ENCODE measurements at places on chromosomes 16 and 17.

DNA sequence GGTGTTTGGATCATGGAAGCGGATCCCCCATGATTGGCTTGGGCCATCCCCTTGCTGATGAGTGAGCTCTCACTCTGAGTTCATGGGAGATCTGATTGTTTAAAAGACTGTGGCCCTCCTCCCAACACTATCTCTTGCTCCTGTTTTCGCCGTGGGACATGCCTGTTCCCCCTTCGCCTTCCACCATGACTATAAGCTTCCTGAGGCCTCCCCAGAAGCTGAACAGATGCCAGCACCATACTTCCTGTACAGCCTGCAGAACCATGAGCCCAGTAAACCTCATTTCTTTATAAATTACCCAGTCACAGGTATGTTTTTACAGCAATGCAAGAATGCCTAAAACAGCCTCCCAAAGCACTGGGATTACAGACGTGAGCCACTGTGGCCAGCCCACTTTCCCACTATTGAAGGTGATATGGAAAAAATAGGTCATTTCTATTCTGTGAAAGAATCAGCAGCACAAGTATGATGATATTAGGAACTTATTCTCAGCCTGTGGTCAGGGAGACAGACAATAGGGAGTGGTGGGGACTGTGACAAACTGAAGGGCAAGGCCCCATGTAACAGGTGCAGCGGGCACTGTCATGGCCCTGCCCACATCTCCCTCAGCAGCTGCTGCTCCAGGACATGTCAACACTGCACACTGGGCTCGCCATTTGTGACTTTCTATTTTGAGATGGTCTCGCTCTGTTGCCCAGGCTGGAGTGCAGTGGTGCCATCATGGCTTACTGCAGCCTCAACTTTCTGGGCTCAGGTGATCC, 33.7 kb upstream of the LITAF start:
- DNase-seq: no peak

DNA sequence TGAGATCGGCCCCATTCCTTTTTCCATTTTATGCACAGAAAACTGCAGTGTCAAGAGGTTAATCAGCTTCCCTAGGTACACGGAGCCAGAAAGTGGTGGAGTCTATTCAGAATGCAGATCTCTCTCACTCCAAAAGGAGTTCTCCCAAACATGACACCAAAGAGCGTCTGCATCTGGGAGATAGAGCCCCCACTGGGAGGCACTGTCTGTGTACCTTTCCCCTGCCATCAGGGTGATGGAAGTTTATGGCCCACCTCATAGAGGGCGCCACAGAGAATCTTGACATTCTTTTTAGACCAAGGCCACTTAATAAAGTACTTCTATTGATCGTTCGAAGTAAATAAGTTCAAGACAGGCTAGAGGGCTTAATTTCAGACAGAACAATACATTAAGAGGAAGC, 493.7 kb upstream of the ERCC4 start:
- no peak for DNase-seq

DNA sequence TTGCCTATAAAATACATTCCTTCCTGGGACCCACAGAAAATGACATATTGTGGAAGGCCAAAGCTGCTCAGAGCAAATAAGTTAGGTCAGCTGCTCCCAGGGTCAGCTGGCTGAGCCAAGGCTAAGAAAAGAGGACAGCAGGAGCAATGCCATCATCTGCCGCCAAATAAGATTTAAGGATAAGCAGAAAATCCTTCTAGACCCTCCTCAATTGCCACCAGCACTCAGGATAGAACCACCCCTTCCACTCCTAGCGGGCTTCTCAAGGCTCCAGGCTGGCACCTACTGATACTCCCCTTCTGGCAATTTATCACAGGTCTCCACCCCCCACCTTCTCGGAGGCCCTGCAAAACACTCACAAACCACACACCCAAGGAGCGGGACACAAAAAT, 22.9 kb downstream of the MBTPS1 start:
- no peak for DNase-seq

DNA sequence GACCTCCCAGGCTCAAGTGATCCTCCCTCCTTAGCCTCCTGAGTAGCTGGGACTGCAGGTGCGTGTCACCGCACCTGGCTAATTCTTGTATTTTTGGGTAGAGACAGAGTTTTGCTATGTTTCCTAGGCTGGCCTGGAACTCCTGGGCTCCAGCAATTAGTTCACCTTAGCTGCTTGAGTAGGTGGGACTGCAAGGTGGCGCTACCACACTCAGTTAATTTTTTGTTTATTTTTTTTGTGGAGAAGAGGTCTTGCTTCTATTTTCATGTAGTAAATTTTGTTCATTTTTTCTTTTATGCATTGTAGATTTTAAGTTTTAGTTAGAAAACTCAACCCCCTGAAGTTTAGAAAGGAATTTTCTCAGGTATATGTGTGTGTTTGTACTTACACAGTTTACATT, 21.7 kb downstream of the RNF135 start:
- DNase-seq: no peak

DNA sequence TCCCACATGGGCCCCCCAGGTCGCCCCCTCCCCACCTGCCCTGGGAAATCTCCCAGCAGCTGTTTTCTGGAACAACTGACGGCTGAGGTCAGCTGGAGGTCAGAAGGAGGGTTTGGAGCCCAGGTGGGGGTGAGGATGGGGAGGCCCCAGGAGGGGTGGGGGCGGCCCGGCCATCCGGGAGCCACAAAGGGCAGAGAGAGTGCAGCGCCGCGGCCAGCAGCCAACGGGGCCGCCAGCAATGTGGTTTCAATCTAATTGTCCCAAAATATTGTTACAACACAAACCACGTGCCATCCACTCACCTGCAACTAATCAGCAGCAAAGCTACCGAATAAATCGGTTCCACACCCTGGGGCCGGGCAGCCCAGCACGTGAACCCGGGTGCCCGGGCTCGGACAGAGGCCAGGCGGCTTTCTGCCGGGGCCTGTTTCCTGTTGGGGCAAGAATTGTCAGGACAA, 28.3 kb upstream of the SLC38A10 start:
- DNase-seq: no peak

GRCh38 chr17:3983606-3984484, 19.6 kb upstream of the ATP2A3 start:
- DNase-seq: no peak

- DNase-seq: no peak
These were observed 38.6 kb upstream of the BRD7 start for GRCh38 chr16:50407351-50407750.

GRCh38 chr17:27578718-27579085, 52.3 kb upstream of the LGALS9 start:
- no peak for DNase-seq

GRCh38 chr17:70780031-70780430, 610.7 kb downstream of the KCNJ2 start:
- no peak for DNase-seq

DNA sequence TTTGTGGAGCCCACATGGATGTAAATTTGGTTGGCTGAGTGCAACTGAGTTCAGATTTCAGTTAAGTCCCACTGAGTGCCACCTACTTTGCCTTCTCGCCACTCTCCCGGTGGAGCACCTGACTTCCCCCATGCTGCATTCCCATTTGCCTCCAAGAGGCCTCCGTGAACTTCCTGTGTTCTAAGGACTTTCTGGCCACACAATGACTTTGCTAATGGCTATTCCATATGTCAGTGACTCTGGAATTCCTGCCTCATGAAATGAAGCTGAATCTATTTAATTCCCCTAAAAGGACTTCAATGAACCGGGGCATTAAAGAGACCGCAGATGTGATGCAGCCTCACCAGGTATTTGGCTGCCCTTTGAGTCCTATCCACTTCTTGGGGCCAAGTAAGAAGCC, 29.9 kb downstream of the ABCC12 start:
- no peak for DNase-seq

All from femur (tissue), 1 donor.